OCI-M1 (cell line): ENCODE measurements at places on chromosomes 4 and X.
A peak's percentile ranks its signal among the peaks of the same experiment; 100 is the strongest.

GRCh38 chr4:108185252-108185651 is 16.5 kb upstream of the LEF1 start:
- DNase-seq = no peak

- no peak for DNase-seq
Observed at GRCh38 chrX:105845631-105846030, 23.3 kb downstream of the NRK start.

- no peak for DNase-seq
Observed at GRCh38 chrX:73785493-73785892, 222.5 kb downstream of the CHIC1 start.

- no peak for DNase-seq
Observed at GRCh38 chr4:168881781-168882420, 128.2 kb downstream of the CBR4 start.

DNA sequence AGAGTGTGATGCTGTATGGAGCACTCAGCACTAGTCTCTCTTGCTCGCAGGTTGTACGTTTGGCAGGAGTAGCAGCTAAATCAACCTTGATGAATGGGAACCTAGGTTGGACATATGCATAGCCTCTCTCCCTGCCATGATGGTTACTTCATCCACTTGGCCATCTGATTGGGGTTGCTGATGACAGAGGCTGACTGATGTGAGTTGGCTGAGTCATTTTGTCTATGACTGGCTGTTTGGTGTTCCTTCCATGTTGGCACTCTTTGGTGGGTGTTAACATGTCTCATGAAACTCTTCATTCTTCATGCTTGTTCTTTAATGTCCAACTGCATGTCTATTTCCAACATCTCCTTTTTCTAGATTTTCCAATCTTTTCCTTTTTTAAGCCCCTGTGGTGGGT is 31.6 kb upstream of the SPARCL1 start:
- DNase-seq = peak; percentile 10

DNA sequence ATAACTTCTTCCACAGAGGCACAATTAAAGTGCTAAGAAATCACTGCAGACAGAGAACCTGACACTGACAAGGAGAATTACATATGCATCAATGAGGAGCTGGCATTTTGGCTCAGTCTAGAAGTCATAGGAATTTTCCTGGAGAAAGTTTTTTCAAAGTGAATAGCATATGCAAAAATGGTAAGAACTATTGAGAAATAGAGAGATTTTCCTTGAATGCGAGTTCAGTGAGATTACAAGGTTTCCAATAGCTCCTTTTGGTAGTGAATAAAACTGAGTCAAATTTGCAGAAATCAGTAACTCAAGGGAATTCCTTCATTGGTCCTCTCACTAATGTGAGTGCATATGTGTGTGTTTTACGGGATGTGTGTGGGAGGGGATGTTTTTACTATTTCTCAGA is 557.5 kb downstream of the PPARGC1A start:
- DNase-seq = no peak

DNA sequence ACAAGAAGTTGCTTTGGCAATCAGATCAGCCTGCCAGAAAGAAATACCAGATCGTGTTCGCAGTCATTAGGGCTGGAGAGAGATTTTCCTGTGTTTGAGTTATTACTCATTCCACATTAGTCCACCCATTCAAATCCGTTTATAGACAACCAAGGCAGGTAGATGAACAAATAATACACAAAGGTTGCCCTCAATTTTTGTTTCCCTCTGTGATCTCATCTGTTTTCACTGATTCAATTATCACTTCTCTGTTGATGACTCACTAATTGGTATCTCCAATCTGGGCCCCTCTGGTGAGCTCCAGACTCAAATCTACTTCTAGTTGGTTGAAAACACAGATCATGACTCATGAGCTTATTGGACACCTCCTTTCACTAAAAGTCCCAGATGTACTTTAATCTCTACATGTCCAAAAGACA is 54.5 kb downstream of the CHM start:
- DNase-seq = peak; percentile 15

DNA sequence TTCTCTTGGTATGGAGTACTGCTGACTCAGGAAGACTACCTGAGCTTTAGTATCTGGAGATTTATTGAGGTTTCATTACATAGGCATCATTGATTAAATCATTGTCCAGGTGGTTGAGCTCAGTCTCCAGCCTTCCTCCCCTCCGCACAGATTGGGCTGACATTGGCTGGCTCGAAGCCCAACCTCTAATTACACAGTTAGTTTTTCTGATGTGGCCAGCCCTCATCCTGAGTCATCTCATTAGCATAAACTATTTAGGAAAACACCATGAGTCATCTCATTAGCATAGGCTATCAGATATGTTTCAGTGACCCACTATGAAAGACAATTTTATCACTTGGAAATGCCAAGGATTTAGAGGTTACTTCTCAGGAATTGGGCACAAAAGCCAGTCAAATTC is 93.9 kb upstream of the ANKRD50 start:
- peak; percentile 21 for DNase-seq

GRCh38 chr4:2340272-2341061 is 78.0 kb downstream of the ZFYVE28 start:
- DNase-seq = no peak

GRCh38 chr4:168304744-168305459 is 13.7 kb downstream of the DDX60 start:
- DNase-seq = no peak

GRCh38 chr4:141028024-141028529 is 105.2 kb downstream of the RNF150 start:
- DNase-seq = no peak

GRCh38 chrX:69015564-69016292 is 149.5 kb downstream of the PJA1 start:
- DNase-seq = no peak

- no peak for DNase-seq
Observed at GRCh38 chrX:7412840-7413239, 264.9 kb upstream of the PUDP start.

GRCh38 chrX:100085846-100086245 is 324.2 kb downstream of the PCDH19 start:
- DNase-seq = no peak
